ENCODE measurements at places on chromosomes 2 and 18. TPM values are rescaled to one million over a fixed set of nuclear protein-coding genes. Genes with fewer than 3 reads are reported as not detected.

The MROH2A gene
- 2.9 TPM for total RNA-seq

The CCDC148 gene
- 1.8 TPM for total RNA-seq

The LYPD6B gene
- total RNA-seq, result 10.0 TPM

The ANKRD36C gene
- total RNA-seq, result 25.8 TPM

The FNDC4 gene
- total RNA-seq, result 5.3 TPM

The SCN1A gene
- not detected for total RNA-seq

The ASB18 gene
- total RNA-seq, result not detected

The UGT1A5 gene
- total RNA-seq, result 91.2 TPM

The DDX18 gene
- total RNA-seq, result 59.8 TPM

The FEV gene
- not detected for total RNA-seq

The SERPINB3 gene
- total RNA-seq, result not detected

The CFAP65 gene
- not detected for total RNA-seq

Data from PC-9 (cell line).